ENCODE measurements at places on chromosomes 2 and 18.

- no peak for DNase-seq
Measured at GRCh38 chr18:69230204-69230603, 170.5 kb upstream of the DOK6 start.

DNA sequence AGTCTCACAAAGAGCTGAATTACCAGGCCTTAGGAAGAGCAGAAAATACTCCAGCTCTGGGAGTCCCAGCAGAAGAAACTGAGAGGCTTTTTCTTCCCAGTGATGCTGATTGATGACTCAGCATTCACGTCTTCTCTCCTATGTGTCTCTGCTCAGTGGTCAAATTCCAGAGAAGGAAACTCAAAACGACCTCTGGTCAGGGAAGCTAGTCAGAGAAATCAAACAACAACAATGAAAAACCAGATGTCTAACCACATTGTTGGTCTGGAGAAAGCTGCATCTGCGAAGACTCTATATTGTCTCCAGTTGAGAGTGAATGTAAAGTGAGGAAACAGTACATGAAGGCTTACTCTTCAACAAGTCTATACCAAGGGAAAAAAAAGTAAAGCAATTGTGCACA, 28.6 kb upstream of the CERS6 start:
- DNase-seq: no peak

DNA sequence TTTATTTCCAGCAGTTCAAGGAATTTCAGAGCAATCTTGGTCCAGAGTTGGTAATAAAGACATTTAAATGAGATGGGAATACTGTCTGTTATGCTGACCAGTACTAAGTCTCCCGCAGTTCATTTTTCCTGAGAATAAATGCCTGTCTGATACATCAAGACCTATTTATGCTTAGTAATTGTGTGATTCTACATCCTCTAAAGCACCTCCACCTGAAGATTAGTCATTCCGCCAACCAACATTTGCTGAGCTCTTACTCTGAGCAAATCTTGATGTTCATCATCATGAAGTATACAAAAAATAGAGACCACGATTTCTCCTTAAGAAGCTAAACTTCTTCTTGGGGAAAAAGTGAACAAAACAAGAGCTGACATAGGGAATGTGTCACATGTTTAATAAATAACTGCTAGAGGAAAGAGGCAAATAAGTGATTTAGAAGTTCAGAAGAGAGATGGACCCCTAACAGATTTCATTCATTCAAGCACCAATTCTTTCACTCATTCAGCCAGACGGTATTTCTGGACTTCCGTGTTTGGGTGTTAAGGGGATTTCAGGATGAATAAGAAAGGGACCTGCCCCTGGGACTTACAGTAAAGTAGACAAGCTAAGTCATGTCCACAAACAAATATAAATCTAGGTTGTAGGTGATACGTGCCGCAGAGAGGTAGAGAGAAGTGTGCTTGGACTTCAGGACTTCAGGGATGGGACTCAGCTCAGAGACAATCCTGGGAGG, 34.2 kb upstream of the PPP4R1 start:
- no peak for DNase-seq

DNA sequence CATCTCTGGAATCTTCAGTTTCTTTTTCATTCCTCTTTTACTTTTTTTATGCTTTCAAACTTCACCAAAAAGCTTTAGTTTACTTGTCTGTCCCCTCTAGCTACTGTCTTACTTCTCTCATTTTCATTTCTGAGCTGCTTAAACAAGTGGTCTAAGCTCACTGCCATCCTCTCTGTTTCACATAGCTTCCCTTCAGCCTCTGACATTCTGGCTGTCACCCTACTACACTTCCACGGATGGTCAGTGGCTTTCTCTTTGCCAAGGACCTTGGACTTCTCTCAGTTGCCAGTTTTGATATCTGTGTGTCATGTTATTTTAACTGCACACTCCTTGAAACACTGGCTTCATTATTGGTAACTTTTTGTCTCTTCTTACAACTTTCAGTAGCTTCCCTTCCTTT, 176.1 kb downstream of the IKZF2 start:
- DNase-seq: no peak

DNA sequence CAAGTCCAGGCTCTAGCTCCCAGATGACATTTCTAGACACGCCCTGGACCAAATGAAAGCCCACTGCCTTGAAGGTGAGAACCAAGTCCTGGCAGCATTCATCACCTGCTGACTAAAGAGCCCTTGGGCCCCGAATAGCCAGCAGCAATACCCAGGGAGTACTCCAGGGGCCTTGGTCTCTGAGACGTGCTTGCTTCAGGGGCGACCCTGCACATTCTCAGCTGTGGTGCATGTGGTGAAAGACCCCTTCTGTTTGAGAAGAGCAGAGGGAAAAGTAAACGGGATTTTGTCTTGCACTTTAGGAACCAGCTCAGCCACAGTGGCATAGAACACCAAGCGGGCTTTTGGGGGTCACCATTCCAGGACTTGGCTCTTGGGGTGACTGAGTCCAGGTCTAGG, 260.5 kb upstream of the MYT1L start:
- no peak for DNase-seq

DNA sequence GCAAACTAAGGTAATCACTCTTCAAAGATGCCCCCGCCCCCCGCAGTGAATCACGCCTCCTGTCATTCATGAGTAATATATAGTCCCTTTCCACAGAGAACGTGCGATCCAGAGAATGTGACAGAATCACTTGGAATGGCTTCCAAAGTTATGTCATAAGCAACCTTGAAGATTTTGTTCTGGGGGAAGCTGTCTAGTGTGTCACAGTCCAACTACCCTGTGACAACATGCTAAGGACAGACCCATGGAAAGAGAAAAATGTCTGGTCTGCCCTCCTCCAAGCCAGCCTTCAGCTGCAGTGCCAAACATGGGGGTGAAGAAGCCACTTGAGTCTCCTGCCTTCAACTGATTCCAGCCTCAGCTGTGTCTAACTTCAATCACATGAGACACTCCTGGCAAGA, 259.1 kb downstream of the SS18 start:
- DNase-seq: no peak

GRCh38 chr2:62724886-62725711, 19.6 kb downstream of the EHBP1 start:
- no peak for DNase-seq

DNA sequence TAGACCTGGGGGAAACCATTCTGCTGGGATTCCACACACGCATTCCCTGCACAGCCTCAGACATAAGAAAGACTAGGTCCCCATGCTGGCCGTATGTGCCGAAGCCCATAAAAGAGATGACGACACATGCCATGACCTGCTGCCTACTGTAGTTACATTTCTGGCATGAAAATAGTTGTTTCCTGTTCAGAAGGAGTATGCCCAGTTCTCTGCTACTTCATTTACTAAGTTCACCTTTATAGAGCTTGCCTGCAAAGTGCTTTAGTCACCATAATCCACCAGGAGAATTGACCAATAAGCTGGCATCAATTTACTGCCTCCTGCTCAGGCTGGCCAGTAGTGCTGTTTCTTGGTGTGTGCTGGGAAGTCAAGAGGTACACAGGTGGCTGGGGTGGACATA, 150.2 kb upstream of the ALPP start:
- DNase-seq: no peak

GRCh38 chr18:486929-487740, 13.4 kb downstream of the COLEC12 start:
- no peak for DNase-seq

DNA sequence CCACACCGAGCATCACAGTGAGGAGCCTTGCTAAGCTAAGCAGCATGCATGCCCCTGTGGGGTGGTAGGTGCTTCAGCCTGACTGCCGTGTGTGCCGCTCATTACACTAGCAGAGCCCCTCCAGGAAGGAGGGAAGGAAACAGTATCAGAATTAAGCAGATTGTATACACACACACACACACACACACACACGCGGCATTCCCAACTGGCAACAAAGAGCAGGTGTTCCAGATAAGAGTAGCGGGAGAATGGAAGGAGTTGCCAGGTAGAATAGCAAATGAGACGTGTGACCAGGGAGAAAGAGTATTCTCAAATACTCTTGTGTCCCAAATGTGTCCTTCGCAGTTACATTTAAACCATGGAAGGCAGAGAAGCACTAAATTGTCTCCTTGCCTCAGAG, 47.6 kb upstream of the TTC39C start:
- no peak for DNase-seq

GRCh38 chr2:191927991-191928390, 81.1 kb upstream of the CAVIN2 start:
- DNase-seq: no peak

- DNase-seq: no peak
Measured at GRCh38 chr18:52553441-52553840, 213.4 kb downstream of the DCC start.

DNA sequence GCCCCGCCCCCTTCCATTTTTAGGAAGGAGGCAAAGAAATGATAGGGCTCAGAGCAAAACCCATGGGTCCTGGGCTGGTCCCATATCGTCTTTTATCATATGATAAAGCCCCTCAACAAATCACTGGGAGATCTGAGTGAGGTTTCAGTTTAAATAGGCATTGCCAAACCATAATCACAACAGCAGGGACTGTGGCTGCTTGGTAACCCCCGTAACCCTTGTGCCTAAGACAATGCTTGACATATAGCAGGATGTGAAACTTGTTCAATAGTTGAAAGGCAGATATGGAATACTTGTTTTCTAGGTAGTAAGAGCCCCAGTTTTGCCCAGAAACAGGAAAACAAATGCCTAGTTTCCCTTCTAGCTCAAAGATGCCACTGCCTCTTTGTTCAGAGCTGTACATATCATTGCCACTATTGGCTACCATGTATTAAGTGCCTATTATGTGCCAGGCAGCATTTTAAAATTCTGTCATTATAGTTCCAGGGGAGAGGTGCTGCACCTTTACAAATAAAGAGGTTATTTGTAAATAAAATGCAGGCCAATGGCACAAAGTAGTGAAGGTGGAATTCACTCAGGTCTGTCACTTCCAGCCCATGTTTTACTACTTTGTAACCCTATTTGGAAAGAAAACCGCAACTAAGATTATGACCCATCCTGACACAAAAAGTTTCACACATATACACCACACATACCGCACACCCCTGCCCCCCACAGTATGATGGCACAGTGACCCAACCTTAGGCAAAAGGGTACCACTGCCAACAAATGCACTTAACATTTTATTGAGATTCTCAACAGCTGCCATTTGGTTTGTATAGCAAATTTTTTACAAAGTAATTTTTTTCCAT, 14.2 kb downstream of the NAGK start:
- DNase-seq: no peak

GRCh38 chr18:47846431-47846830, 84.0 kb downstream of the SMAD2 start:
- DNase-seq: no peak

GRCh38 chr2:206274434-206275311, at the start of gene ZDBF2:
Gene ZDBF2 (plus strand): TSS chr2:206274663. CDS start chr2:206281850, 7,187 bp downstream.
- peak; percentile 61 for DNase-seq

GRCh38 chr18:50622865-50623393, 63.0 kb downstream of the MAPK4 start:
- DNase-seq: no peak

DNA sequence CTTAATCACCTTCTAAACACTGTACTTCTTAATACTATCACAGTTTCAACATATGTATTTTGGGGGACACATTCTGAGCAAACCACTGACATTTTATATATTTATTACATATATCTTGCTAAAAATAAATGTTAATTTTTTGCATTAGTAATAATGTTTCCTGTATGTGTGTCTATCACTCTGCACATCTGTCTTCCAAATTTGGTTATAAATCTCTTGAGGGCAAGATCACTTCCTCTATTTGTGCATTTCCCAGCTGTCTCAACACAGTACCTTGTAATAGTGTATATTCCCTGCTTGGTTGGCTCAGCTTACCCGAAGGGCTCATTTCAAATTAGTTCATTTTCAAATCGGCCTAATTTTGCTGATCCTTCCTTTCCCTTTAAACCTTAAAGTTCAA, 617.1 kb upstream of the GYPC start:
- DNase-seq: no peak

- DNase-seq: no peak
Measured at GRCh38 chr2:223003191-223003590, 48.8 kb upstream of the KCNE4 start.

Measured in sciatic nerve (tissue), 2 donors.